SK-MEL-5 (cell line): ENCODE measurements at places on chromosomes 4 and X.

GRCh38 chr4:152937336-152938236, 1.5 kb downstream of the FHDC1 start:
- DNase-seq: peak; percentile 29

- DNase-seq: peak; percentile 83
These were observed 738.3 kb upstream of the FRG1 start for GRCh38 chr4:189202182-189202868.

GRCh38 chr4:158786121-158786601, 17.3 kb downstream of the FNIP2 start:
- no peak for DNase-seq

DNA sequence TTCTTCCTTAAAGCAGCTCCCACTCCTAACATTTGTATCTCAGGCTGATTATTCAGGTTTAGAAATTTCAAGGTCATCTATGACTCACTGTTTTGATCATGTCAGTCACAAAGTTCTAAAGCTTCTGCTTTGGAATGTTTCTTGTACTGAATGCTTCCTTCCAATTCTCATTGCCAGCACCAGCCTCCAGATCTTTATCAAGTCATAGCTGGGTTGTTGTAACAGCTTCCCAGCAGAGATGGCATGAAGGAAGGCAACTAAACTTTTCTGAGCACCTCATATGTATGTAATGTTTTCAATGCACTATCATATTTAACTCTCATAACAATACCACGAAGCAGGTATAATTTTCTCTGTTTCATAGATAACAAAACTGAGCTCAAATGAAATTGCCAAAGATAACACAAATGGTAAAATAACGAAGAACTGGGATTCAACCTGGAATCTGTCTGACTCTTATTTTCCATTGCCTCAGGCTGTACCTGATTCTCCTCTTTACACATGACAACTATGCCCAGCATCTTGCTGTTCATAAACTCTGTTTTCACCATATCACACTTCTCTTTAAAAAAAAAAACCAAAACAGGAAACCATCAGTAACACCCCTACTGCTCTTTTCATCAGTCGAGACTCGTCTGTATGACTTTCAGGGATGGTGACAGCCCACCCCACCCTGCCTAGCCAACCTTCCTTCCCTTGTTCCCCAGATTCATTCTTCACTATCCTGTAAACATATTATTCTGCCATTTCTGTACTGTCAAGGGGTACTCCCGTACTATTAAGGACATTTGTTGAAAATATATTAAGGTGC, 13.4 kb downstream of the TRPC3 start:
- DNase-seq: no peak
